Fibroblast of skin of right quadriceps (primary cell): ENCODE measurements at places on chromosomes 12 and 14.
A peak's percentile ranks its signal among the peaks of the same experiment; 100 is the strongest.

DNA sequence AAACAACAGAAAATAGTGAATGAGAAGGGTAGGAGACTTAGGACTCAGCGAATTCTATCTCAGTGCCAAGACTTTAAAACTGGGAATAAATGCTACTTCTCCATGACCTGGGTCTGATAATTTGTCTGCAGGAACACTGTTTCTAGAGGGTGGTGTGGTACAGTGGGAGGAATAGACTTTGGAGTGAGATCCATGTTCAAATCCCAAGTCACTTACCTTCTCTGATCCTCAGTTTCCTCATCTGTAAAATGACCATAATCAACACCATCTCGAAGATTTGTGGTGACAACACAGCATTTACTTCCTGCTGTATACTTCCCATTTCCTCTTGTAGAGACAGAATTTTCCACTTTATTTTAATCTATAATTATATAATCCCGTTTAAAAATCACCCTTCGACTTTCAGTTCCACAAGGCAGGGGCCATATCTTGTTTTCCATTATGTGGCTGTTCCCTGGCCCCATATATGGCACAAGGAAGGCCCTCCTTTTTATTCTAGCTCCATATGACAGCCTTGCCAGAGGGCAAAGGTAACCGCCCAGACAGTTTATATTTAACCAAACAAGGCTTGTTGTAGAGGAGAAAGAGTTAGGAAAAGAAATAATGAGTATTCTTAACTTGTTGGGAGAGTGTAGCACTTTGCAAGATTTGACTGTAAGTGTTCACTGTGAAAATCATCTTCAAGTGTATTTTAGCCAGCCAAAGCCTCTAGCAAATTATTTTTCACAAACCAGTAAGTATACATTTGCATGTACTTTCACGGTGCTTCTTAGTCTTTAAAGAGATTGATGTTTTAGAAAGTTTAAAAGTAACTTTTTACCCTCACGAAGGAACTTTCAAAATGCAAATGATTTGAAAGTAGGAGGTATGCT, 243.1 kb downstream of the AKAP6 start:
- DNase-seq: no peak

- DNase-seq: no peak
Measured at GRCh38 chr14:38001501-38001900, 206.2 kb upstream of the SSTR1 start.

GRCh38 chr14:93155667-93156066, 29.0 kb downstream of the MOAP1 start:
- no peak for DNase-seq

GRCh38 chr14:45136399-45136798, 669 bp downstream of the FANCM start:
- DNase-seq: no peak

DNA sequence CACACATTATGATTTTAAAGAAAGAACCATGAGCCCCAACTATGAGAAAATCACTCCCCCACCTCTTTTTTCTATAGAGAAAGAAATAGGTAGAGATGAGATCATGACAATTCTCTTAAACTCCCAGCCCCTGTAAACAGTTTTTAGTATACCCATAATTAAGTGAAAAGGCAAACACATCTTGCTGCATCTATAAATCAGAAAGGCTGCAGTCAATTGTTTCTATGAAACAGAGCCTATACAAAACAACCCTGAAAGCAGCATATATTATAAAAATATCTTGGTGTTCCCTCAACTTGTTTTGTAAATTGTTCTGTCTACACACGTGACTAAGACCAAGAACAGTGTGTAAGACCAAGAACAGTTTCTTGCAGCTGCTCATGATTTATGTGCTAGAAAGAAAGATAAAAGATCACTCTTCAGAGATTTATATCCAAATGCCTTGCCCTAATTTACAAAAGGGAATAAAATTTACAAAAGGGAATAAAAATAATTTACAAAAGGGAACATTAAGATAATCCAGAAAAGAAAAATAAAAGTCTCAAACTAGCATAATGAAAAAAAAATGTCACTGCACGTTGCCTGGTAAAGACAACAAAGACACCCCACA, 4.8 kb downstream of the KITLG start:
- DNase-seq: no peak

DNA sequence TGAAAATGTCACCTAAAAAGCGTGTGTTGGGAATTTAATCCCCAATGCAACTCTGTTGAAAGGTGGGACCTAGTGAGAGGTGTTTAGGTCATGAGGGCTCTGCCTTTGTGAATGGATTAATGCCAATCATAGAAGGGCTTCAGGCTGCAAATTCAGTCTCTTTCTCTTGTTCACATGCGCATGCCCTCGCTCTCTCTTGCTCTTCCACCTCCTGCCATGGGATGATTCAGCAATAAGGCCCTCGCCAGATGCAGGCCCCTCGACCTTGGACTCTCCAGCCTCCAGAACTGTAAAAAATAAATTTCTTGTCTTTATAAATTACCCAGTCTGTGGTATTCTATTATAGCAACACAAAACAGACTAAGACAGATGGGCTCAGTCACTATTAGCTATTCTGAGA, 55.4 kb downstream of the PLXNC1 start:
- DNase-seq: no peak

DNA sequence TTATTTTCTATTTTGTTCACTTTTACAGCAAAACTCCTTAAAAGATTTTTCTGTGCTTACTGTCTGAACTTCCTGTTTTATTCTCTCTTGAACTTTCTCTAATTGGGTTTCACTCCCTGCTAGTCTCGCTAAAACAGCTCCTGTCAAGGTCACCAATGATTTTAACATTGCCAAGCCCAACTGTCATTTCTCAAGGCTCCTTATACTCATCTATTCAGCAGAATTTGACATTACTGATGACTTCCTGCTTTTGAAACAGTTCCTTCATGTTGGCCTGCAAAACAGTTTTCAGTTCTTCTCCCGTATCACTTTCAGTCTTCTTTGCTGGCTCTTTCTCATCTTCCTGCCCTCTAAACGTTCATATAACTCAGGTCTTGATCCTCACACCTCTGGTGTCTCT, 268.5 kb upstream of the USP15 start:
- no peak for DNase-seq

DNA sequence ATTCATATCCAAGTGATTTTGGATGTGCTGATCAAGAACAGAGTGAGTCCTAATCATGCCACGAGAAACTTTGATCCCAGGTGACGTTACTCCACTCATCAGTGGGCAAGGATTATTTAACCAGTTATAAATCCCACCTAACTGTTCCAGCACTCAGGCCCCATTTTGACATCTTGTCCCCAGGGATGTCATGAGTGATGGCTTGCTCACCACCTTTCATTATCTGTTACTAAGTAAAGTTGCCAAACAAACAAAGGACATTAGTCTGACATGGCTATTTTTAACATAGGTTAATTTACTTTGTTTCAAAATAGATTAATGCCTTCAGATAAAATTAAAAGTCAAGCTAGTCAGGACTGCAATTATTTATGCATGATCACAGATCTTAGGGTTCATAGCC, 255.9 kb downstream of the ACSS3 start:
- DNase-seq: no peak

GRCh38 chr14:102692334-102692733, 84.9 kb upstream of the TRAF3 start:
- DNase-seq: no peak

DNA sequence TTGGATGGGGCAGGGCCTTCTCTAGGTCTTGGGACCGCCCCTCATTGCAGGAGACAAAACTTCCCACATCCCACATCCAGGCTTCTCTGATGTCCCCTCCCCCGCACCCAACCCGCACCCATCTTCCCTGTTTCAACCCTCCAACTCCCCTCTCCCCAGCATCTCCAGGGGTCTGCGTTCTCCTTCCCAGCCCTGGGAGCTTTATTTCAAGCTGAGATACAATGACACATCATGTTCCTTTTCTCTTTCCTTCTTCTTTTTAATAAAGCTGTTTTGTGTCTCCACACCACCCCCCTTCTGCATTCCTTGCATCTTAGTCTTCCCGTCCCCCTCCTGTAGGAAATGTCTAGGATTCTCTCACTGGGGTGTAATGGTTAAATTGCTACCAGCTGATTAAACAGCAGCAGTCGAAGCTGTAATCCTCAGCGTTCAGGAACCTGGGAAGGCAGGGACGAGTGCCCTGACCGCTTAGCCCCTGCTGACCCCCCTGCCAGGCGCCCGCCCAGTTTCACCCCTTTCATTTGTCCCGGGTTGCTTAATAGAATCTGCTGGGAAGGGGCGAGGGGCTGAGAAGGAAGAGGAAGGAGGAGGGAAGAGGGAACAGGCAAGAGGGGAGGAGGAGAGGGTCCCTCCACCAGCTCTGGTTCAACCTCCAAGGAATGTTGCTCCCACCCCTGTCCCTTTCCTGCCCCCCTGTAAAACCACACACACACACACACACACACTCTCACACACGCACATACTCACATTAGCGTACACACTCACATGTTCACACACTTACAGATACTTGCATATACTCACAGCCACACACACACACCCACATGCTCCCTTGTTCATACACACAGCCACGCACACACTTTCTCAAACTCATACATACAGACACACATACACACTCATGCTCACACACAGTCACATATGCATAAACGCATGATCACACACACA, 104.5 kb upstream of the MED13L start:
- peak; percentile 100 for DNase-seq

GRCh38 chr12:106032623-106032925, 106.2 kb downstream of the NUAK1 start:
- DNase-seq: peak; percentile 18

DNA sequence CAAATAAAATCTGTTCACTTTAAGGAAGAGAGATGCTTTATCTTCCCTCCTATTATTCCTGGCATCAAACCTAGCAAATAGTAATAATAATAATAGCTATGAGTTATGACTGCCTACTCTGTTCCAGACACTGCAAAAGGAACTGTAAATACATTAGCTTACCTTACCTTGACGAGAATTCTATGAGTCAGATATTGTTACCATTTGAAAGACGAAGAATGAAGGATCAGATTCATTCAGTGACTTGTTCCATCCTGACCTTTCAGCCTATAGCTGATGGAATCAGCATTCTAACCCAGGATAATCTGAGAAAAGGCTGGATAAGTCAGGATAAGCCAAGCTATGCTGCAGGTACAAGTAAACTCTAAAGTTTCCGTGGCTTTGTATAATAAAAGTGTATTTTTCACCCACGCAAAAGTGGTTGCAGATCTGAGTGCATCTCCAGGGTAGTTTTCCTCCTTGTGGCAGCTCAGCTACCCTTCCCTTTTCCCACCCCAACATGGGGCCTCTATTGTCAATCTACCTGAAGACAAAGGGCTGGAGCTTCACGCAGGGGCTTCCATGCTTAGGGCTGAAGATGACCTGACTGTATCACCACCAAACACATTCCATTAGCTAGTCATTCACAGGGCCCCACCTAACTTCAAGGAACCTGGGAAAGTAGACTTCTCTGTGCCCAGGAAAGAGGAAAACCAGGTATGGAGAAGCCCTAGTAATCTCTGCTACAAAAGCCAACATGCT, 57.2 kb upstream of the CCND2 start:
- DNase-seq: no peak

GRCh38 chr12:112665958-112666357, 125.6 kb upstream of the RPH3A start:
- no peak for DNase-seq

DNA sequence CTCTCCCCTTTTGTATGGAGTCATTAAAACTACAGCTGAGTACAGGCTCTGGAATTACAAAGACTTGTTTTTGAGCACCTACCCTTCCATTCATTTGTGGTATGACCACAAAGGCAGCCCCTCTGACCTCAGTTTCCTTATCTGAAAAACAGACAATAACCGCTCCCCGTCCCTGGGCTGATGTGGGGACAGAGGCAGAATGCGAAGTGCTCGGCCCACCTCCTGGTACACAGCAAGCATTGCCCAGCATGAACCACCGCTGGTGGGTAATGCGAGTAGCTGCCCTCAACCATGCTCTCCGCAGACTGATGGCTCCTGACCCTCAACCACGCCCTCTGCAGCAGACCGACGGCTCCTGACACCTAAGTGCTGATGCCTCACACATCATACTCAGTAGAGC, 22.4 kb downstream of the P2RX2 start:
- DNase-seq: no peak

DNA sequence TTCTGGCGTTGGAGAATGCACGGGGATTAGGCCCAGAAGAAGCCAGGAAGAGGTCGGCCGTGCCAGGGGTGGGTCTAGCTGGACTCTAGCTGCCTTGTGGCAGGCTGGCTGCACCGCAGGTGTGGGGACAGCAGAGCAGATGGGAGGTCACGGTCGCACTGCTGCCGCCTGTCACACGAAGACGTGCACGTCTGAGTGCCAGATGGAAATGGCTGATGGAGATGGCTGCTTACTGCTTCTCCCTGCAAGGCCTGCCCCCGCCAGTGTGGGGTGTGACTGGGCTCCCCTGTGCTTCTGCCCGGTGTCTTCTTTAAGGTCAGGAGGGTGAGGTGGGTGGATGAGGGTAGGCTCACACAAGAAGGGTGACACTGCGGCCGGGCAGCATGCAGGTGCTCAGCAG, 79.0 kb downstream of the MOK start:
- no peak for DNase-seq

- DNase-seq: no peak
Measured at GRCh38 chr12:77601069-77601468, 229.6 kb upstream of the NAV3 start.

DNA sequence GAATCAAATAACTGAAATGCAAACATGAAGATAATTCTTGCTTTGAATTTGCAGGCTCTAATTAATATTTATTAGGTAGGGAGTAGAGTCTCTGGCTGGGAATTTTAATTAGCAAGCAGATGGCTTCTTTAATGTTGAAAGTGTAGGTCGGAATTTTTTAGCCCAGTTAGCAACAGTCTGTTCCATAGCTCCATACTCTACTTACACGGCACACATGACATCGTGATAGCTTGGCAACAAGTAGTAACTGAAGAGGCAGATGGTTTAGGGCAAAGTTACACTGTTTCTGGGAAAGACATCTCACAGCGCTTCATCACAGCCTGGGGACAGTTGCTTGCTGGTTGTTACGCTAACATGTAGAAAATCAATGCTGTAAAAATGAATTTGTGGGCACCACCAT, 710.7 kb downstream of the GALC start:
- DNase-seq: no peak

- DNase-seq: no peak
Measured at GRCh38 chr12:95096378-95096777, 23.0 kb upstream of the NR2C1 start.

GRCh38 chr14:97230051-97230450, 432.9 kb downstream of the VRK1 start:
- no peak for DNase-seq

GRCh38 chr12:74579446-74579845, 41.8 kb downstream of the ATXN7L3B start:
- DNase-seq: no peak

- DNase-seq: peak; percentile 26
Measured at GRCh38 chr14:75831952-75832351, 149.8 kb downstream of the TGFB3 start.
